Stimulated activated CD4-positive, alpha-beta T cell treated with anti-CD3 and anti-CD28 coated beads, Interleukin-15, amount 100 ng/mL, for 24 hours (primary cell): ENCODE measurements at places on chromosomes 11 and 22.

DNA sequence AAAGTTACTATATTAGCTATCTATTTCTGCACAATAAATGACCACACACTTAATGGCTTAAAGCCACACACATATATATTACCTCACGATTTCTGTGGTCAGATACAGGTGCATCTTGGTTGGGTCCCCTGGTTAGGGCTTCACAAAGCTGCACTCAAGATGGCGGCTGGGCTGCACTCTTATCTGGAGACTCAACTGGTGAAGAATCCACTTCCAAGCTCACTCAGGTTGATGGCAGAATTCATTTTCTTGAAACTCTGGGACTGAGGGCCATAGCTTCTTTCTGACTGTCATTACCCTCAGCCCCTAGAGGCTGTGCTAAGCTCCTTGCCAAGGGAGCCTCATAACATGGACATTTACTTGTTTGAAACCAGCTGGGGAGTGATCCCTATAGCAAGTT, 5.1 kb upstream of the MS4A10 start:
- no peak for DNase-seq

DNA sequence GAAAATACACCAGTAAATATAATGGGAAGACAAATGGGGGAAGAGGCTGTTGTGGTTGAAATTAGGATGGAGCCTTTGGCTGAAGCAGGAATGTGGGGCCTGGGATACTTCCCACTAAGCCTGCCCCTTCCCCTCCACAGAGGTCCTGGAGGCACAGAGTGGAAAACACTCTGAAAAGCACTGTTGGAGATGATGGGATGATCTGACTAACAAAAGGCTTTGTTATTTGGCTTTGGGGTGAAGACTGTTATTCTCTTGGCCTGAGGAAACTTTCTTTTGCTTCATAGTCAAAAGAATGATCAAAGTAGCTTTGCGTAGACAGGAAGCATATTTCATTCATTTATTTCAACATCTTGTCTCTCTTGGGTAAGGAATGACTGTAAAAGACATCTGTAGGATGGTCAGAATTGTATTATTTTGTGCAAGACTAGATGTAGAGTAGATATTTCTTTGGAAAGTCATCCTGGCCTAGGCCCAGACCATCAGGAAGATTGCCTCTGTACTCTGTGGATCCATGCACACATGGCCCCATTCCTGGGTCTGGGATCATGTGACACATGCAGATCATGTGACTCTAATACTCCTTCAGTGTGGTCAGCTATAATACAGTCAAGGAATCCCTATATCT, 111.4 kb downstream of the SPON1 start:
- no peak for DNase-seq

DNA sequence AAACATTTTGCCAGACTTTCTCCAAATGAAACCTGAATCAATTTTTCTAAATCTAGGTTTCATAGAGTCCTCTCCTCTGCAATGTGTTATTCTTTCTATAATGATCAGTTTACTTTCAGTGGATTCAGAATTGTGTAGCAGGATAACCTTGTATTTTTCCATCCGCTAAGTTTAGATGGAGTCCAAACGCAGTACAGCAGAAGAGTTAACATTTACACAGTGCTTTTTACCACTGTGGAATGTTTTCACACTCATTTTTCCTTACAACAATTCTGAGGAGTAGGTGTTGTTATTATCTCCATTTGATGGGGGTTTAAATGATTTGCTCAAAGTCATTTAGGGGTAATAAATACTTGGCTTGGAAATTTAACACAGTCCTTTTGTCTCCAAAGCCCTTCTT, 9.6 kb downstream of the RAG1 start:
- no peak for DNase-seq

DNA sequence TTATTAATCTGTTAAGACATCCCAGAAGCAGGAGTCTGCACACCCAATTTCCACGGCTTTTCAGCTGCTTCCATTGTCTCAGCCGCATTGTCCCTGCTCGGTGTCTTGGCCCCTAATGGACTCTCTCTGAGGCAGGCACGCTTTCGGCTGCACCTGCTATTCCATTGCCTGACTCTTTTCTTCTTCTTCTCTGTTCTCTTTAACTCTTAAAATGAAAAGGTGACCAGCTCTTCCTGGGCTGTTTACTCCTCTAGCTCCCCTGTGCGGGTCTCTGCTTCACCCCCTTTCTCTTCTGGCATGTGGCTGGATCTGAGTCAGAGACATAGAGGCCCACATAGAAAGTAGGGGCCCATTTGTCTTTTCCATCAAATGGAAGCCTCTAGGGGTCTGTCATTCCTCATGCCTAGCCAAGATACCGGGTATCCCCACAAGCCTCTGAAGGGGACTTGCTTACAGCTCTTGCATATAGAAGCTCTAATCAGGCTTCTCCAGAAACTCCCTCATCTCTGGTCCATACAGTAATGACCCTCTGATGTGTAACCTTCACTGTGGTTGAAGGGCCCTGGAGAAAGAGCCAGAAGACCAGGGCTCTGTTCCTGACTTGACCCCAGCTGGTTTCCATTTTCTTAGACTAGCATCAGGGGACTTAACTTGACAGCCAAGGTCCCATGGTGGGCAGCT, 243.9 kb downstream of the ST3GAL4 start:
- DNase-seq: no peak

DNA sequence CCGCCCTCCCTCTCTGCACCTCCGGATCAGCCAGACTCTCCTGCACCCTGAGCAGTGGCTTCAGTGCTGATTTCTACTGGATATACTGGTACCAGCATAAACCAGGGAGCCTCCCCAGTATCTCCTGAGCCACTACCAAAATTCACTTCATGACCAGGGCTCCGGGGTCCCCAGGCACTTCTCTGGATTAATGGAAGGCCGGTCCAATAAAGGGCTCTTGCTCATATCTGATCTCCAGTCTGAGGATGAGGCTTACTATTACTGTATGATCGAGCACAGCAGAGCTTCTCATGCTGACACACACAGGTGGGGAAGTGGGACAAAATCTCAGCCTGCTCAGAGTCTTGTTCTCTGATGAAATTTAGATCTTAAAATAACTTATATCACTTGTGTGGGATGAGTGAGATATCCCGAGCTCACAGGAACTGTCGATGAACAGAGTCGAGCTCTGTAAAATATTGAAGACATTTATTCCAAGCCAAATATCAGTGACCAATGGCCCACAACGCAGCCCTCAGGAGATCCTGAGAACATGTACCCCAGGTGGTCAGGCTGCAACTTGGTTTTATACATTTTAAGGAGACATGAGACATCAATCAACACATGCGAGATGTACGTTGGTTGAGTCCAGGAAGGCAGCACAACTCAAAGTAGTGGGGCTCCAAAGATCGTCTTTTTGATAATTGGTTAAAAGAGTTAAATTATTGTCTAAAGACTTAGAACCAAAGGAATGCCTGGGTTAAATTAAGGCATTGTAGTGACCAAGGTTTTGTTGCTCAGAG, 93.0 kb upstream of the TOP3B start:
- no peak for DNase-seq

DNA sequence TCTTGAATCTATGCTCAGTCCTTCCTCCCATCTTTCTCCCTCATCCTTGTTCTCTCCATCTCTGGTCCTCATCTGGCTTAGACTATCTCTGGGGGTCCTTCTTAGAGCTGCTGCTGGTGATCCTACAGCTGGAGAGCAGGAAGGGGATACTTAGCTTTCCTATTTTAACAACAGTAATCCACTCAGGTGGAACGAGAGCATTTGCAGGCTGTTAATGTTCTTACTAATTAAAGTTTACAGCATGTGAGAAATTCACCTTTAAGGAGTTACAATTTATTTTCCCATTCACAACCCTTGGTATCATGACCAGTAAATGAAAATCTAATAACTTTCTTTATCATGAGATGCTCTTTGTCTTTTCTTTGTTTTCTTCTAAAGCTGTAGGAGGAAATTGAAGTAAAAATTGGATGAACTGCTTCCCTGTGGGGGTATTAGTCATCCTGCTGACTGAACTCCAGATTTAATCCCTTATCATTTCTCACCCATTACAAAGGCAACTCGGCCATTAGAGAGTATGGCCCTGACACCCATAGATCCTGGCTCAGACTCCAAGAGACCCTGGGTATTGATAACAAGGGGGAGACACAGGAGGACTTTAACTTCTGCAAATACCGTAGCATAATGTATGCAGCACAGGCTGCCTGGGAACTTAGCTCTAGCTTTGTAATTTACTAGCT, 37.6 kb upstream of the MTNR1B start:
- DNase-seq: no peak

DNA sequence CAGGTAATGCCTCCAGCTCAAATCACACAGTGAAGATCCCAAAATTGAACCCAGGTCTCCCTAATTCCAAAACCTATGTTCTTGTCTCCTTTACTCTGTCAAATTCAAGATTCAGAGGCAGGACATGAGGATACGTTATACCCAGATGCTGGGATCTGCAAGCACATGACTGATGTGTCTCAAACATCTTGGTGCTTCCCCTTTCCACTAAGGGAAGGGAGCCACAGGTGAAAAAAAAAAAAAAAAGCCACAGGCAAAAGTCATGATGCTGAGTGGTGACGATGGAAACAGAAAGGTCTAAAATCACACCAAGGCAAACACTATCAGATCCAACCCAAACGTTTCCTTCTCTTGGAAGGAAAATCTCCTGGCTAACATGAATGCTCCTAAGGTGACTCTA, 24.0 kb downstream of the ABTB2 start:
- DNase-seq: no peak

GRCh38 chr22:28222976-28223745, 304.1 kb upstream of the PITPNB start:
- no peak for DNase-seq

DNA sequence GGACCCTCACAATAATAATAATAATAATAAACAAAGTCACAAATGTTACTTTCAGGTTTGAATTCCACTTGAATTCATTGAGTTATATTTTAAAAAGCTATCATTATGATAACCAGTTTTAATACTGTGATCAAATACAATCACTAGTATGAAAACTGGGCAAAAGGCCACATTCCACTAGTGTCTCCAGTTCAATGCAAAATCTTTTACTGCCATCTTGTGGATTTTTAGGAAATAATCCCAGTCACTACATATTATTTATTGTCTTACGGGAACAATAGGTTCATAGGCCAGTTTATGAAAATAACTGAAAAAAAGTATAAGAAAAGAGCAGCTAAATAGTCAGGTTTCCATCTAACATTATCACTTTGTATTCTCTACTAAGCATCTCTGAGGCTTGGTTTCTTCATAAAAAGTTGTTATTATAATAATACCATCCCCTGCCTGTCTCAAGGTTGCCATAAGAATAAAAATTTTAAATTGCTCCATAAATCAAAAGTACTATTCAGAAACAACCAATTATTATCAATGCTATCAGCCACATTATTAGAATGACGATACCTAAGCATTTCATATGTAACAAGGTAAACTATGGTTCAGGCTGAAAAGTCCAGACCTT, 533.9 kb upstream of the CCDC90B start:
- DNase-seq: no peak

GRCh38 chr11:112837162-112837826, 123.9 kb upstream of the NCAM1 start:
- no peak for DNase-seq

- DNase-seq: no peak
These were observed 100.7 kb upstream of the THY1 start for GRCh38 chr11:119523539-119524157.

GRCh38 chr11:40819230-40819629, 640.2 kb downstream of the LRRC4C start:
- no peak for DNase-seq

DNA sequence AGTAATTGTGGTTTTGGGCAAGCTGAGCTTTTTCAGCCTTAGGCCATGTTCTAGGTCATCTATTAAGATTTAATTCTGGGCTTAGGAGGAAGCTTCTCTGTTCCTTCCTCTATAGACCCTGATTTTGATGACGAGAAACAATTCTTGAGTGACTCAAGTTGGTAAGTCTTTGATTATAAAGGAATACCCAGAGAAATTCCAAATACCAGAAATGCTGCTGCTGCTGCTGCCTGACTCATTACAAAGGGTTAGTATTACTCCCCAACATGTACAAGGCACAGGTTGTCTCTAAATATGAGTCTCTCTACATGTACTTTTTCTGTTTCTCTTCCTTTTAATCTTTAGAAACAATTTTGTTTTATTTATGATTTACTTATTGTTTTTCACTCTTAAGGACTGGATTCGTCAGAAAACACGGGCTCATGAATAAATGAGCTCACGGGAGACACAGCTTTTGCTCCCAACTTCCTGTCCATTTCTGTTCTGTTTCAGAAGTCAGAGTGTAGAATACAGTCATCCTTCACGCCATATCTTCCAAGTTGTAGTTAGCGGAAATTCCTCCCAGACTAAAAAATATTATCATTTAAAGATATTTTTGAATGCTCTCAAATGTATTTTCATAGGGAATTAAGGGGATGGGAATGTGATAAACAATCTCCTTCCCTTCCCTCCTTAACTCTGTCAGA, 31.8 kb upstream of the RBMXL2 start:
- DNase-seq: no peak
